Nucleus accumbens (tissue), 56 donors: ENCODE measurements at places on chromosomes 16 and 17.

DNA sequence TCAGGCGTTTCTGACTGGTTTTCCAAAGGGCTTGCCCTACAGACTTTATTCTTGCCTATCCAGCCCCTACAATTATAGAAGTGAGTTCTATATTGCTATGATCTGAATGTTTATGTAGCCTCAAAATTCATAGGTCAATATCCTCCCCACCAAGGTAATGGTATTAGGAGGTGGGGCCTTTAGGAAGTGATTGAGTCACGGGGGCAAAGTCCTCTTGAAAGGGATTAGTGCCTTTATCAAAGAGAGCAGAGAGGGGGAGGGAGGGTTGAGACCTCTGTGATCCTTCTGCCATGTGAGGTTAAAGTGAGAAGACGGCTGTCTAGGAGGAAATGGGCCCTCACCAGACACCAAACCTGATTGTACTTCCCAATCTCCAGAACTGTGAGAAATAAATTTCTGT, 931 bp upstream of the CPHXL start:
- no peak for DNase-seq

DNA sequence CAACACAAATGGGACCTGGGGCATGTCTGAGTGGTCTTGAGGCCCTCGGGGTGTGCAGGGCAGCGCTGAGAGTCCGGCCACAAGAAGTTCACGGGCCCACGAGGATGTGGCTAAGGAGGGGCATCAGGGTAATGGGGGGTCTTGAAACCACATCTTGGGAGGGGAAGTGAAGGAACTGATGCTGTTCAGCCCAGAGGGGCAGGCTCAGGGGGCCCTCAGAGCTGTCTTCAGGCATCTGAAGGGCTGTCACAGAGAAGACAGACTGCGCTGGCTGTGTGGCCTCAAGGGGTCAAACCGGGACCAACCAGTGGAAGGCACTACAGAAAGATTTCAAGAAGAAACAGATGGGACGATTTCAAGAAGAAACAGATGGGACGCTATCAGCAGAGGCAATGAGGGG, 45.1 kb downstream of the ZNF423 start:
- DNase-seq, result no peak

DNA sequence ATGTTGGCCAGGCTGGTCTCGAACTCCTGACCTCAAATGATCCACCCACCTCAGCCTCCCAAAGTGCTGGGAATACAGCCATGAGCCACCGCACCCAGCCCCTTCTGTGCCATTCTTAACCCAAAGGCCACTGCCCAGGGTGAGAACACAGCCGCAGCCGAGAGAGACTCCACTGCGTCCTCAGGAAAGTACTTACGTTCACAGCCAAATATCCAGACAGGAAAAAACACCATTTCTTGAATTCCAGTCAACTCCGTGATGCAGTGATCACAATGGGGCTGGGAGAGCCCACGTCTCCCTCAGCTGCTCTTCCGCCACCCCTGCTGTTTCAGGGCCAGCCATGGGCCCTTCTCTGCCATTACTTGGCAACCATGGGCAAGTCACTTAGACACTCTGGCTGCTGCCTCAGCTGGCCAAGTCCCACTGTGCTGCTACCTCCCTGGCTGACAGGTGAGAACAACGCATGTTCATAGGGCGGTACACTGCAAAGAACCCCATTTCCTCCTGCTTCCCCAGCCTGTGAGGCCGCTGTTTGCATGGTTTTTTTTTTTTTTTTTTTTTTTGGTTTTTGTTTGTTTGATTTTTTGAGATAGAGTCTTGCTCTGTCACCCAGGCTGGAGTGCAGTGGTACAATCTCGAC, 4.3 kb downstream of the CDIP1 start:
- DNase-seq, result no peak

GRCh38 chr17:28327709-28328108, 7.6 kb downstream of the IFT20 start:
- DNase-seq, result no peak

DNA sequence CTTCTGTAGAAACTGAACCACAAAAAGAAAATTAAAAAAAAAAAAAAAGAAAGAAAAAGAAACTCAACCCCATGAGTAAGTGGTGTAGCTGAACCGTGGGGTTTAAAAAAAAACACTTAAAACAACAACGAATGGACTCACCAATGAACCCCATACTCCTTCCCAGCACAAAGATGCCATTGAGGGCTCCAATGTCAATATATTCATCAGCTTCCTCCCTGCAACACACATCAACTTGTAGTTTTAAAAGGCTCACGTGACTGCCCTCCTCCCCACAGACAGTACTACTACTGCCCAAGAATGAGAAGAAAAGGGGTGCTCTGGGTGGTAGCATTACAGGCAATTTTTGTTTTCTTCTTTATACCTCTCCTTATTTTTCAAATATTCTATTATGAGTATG, 3.3 kb upstream of the KLHL11 start:
- DNase-seq, result no peak

GRCh38 chr17:78558181-78558850, 18.9 kb downstream of the DNAH17 start:
- DNase-seq, result no peak

DNA sequence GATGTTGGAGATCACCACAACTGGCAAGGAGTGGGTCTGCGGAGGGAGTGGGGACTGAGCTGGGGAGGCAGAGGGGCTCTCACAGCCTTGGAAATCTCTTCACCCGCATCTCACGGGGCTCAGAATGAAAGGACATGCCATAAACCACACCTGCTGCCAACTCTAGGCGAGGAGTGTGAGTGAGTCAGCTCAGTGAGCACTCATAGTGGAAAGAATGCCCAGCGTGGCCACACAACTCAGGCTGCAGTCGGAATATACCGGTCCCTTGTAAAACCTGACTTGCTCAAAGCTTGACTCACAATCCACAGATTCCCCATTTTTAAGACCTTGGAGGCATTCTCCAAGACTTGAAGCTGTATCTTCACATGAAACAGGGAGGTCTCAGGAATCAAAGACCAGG, 36.7 kb downstream of the STAT5A start:
- DNase-seq, result no peak

- no peak for DNase-seq
These were observed 152.4 kb downstream of the ZNF423 start for GRCh38 chr16:49703483-49703882.

GRCh38 chr17:27567563-27567859, 63.5 kb upstream of the LGALS9 start:
- no peak for DNase-seq

GRCh38 chr17:17191961-17192381, 14.2 kb downstream of the PLD6 start:
- DNase-seq, result no peak

DNA sequence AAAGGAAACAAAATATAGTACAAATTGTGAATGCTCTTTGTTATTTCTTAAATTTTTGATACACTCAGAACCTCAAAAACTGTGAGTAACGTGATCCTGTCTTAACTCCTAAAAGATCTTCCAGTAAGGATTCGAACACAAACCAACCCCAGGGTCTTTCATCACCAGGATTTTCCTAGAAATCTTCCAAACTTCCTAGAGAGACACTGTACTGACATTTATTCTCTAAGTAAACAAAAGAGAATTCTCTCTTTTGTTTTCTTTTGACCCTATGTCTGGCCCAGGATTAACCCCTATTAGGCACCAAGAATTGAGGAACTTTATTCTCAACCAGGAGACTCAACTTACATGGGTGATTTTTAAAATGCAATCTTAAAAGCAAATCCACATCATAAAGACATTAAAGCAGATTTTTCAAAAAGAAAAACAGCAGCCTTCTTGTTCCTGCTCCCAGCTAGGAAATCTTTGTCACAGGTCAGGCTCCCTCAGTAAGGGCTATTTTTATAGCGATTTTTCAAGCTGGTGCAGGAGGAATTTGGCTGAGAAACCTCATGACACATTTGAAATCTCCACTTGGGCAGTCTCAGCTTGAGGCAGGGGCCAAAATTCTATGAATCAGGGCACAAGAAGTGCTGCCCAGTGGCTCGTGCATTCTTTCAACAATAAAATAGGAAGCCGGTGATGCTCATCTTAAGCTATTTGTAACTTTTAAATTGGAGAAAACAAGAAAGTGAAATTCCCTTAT, 6.2 kb upstream of the SMG1 start:
- no peak for DNase-seq

GRCh38 chr16:56451753-56452689, 667 bp downstream of the OGFOD1 start:
- no peak for DNase-seq

GRCh38 chr17:63546308-63547082, 3.8 kb upstream of the DCAF7 start:
- DNase-seq, result no peak
